SW480 (cell line): ENCODE measurements at places on chromosomes 5 and 9.

DNA sequence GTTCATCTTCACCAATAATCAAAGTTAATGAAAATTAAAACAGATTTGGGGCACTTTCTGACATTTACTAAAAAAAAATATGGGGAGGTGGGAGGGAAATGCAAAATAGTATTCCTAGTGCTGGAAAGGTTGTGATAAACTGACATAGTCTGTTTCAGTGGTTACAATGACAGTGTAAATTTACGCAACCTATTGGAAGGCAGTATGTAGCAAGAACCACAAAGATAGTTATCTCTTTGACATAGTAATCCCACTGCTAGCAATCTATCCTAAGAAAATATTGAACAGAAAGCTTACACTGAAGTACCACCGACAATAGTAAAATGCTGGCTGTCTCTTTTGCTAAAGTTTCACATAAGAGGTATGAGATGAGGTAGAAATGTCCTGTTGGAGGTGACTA, 15.1 kb upstream of the EPB41L4B start:
- DNase-seq = no peak

- peak; percentile 36 for DNase-seq
Observed at GRCh38 chr9:121299467-121300282, 31.7 kb downstream of the GSN start.

DNA sequence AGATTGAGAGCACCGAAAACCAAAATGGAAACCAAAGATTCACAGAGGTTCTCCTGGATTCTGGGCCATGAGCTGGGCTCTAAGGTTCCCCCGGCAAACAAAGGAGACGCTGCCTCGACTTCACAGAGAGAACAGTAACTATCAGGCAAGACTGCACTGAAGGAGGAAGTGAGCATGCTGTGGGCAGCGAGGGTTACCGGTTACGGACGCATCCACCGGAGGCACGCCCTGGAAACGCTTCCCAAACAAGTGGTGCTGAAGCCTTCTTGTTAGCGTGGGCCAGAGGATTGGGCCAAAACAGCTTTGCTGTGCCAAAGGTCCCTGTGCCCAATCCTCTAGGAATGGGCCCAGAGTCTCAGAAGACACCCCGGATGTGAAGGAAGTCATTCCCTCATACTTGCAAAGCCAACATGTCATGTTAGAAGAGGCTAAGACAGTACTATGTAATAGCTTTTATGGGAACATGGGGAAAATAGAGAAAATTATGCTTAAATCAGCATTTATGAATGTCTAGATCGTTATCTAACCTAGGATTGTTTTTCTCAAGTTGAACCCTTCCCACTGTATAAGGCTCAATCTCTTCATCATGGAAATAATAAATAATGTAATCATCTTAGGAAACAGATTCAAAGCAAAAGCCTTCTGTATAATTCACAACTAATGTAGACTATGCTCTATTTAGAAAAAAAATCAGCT, 145.4 kb downstream of the GABBR2 start:
- no peak for DNase-seq

DNA sequence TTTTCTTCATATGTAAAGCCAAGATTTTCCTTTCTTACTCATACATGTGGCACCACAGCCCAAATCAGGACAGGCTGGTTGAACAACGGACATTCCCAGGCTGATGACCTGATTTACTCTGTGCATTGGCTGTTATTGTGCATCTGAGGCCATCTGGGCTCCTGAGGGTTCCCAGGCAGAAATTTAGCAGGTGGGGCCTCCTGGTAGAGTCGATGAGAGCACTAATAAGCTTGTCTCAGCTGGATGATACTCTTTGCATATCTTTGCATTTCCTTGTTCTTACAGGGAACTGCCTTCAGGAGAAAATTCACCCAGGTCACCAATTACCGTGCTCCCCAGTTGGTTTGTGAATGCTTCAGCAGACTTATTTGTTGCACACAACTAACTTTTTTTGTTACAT, 605.1 kb downstream of the ELAVL2 start:
- no peak for DNase-seq

DNA sequence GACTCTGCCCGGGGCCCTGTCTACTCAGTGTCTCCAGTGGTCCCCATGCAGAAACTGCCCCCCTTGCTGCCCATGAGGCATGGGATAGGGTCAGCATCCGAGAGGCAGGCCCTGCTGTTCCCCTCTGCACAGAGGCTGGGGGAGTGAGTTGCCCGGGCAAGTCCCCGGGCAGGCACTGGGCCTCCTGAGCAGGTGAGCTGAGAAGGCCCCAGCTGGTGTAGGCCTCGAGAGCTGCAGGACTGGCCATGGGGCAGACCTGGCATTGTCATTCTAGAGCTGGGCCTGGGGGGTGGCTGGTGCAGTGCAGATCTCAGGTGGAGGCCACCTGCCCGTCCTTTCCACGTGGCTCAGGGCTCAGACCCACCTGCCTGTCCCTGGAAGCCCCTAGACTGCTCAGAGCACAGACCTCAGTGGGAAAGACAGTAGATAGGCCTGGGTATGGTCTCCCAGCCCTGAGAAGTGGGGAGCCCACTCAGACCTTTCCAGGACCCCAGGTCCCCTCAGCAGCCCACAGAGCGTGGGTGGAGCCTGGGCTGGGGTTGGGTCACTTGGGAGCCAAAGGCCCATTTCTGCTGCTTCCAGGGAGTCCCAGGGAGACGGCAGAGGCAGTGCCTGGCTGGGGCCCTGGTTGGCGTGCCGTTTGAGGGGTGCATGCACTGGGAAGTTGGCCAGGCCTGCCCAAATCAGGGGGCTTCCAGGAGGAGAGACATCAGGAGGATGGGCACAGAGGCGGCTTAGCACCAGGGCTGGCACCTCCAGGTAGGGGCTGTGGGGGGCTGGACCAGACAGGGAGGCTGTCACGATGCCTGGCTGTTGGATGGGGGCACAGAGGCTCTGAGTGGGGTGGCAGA, 4.8 kb upstream of the NOTCH1 start:
- DNase-seq = no peak

- no peak for DNase-seq
Observed at GRCh38 chr5:60826653-60827052, 17.4 kb downstream of the ELOVL7 start.

DNA sequence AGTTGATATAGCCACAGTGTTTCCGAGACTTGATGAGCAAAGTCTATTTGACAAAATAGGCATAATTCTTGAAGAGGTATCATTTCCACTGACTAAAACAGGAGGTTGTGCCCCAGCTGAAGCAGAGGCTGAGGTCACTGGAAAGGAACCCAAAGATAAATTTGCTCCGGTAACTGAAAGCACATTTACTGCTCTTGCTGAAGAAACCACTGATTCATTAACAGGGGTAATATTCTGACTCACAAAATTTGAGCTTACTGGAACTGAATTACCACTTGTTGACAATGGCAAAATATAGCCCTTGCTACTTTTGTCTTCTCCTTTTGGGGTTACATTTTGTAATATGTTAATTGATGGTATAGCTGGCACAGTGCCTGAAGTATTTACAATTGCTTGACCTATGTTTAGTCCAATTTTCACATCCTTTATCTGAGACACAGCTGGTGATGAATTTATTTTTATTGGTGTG, 30.2 kb downstream of the MLANA start:
- no peak for DNase-seq

DNA sequence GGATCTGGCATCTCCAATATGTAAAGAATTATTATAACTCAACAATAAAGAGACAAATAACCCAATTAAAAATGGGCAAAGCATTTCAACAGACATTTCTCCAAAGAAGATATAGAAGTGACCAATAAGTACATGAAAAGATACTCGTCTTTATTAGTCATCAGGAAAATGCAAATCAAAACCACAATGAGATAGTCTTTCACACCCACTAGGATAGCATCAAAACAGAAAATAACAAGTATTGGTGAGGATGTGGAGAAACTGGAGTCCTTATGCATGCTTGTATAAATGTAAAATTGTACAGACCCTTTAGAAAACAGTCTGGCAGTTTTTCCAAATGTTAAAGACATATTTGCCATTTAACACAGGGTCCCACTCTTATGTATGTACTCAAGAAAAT, 39.1 kb upstream of the ITGA1 start:
- DNase-seq = no peak

DNA sequence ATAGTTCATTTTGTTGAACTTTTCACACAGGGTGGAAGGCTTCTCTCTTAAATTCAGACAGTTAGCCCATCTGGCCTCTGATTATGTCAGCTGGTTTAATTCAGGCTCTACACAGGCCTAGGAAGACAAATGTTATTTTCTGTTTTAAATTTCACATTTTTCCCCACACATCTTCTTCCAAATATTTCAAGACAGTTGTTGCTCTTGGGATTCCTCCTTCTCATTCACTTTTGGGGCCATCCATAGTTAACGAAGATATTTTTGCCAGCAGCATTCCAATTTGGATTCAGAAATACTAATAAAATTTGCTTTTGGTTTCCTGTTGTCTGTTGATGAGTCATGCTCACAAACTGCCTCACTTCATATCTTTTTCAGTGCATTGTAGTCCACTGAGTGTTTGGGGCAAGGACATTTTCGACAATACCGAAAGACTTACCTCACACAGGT, 475.4 kb downstream of the DMAC1 start:
- no peak for DNase-seq

DNA sequence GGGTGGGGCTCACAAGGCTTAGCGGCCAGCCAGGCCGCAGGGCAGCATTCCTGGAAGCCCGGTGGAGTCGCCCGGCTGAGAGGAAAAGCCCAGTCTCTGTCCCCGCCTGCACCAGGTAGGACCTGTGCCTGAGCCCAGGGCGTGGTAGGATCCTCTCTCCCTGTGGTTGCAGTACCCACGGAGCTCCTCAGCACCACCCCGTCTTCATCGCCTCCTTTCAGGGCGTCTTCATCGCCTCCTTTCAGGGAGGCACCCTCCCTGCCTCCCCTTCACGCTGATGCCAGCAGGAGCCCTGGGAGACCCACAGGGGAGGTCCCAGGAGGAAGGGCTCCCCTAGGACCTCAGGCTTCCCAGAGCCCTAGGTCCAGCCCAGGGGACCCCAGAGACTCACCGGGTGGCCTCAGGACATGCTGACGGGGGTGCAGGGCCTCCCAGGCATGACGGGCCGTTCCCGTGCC, 53.3 kb upstream of the NOTCH1 start:
- no peak for DNase-seq

GRCh38 chr5:157606046-157606445, 30.5 kb upstream of the ADAM19 start:
- DNase-seq = no peak

DNA sequence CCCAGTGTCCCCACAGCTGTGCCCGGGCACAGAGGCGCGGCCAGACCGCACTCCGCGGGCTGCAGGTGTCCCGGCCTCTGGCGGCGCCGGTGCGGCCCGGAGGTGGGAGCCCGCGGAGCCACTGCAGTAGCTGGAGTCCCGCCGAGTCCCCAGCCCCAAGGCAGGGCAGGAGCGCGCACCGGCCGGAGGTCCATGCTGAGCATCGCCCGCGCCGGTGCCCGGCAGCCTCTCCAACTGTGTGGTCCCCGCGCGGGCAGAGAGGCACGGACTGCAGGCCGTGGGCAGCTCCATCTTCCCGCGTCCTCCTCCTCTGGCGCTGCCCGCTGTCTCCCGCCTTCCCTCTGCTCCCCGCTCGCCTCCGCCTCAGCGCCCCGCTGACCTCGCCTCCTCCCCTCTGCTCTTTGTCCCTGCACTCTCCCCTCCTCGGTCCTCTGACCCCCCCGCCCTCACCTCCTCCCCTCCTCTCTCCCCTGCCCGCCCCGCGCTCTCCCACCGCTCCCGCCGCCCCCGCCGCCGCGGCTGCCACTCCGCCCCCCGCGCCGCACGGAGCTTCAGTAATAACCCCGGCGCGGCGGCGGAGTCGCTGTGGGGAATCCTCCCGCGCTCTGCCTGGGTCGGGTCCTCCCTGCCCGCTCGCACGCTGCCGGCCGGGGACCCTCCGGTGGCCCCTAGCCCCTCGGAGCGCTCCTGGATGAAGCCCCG, at the start of gene ADAMTS16:
TSS of gene ADAMTS16 (plus strand) at position 554 of the 702 bp plus-strand sequence. CDS start at position 692, 138 bp downstream.
- DNase-seq = no peak

DNA sequence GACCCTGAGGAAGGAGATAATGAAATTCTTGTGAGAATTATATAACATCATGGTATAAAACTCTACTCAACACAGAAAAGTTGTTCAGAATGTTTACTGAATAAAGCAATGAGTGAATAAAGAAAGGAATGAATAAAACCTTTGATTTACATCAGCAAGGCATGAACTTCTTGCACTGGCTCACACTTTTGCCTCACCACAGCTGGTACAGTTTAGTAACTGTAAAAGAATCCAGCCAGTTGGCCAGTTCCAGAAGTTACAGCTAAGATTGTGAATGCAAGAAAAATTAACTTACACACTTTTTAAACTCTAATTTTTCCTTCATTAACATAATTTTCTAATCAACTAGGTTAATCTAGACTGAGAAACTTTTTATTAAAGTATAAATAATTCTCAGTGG, 490.9 kb downstream of the NFIB start:
- no peak for DNase-seq

DNA sequence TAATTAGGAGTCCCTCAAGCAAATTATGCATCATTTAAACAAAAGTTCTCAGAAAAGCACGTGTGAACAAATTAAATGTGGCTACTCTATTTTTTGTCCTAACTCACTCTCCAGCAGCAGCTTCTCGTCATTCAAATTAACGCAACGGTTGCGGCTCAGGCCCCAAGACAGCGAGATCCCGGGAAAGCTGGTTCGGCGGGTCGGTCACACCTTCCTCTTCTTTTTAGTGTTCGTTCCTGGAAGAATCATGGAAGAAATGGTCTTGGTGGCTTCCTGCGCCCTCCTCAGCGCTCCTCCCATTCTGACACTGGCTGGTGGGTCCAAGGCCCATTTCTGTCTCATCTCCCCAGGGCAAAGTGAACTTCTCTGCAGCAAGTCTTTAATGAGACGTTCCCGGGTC, 382.8 kb upstream of the IRX1 start:
- DNase-seq = no peak

DNA sequence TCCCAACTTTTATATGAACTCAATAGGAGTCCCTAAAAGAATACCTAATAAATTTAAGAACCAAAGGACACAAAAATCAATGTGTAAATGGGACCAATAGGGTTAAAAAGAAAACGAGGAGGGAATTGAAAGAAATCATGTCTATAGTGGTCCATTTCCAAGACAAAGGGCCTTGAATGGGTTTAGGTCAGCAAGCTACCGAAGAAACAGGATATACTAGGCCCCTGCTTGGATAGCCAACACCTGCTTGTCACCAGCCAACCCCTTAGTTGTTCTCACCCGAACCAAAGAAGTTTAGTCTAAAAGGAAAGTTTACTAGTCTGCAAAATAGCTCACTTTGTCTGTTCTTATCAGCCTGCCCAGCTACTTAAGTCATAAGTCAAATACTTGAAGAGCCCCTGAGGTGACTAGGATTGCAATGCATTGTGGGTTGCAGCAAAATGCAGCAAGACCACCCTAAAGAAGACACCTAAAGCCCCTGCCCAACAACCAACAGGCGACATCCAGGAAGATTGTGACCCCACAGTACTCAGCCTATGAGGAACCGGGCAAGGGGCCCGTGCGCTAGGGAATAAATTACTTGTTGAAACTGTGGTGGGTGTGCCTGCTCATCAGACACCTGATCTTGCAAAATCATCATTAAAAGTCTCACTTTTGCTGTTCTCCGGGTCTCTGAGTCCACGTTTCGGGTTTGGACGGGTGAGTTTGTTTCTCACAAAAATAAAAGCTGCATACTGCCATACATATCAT, 183.9 kb upstream of the PPP1R26 start:
- DNase-seq = no peak
